ENCODE measurements at places on chromosomes 16 and 17.
A peak's percentile ranks its signal among the peaks of the same experiment; 100 is the strongest.

DNA sequence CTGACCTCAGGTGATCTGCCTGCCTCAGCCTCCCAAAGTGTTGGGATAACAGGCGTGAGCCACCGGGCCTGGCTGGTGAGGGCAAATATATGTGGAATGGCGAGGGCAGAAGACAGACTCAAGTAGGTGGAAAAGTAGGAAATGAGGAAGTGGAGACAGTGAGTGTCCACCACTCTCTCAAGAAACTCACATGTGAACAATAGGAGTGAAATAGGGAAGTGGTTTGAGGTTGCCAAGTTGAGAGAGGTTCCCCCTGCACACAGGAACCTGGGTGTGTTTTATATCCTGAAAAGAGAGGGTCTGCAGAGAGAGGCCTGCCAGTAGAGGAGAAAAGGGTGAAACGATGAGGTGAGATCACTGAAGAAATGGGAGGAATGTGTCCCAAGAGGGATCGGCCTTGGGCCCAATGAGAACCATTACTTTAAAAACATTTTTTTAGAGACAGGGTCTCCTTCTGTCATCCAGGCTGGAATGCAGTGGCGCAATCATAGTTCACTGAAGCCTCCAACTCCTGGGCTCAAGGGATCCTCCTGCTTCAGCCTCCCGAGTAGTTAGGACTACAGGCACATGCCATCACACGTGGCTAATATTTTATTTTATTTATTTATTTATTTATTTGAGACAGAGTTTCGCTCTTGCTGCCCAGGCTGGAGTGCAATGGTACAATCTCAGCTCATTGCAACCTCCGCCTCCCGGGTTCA, 17.1 kb upstream of the CORO1A start:
- DNase-seq = no peak

DNA sequence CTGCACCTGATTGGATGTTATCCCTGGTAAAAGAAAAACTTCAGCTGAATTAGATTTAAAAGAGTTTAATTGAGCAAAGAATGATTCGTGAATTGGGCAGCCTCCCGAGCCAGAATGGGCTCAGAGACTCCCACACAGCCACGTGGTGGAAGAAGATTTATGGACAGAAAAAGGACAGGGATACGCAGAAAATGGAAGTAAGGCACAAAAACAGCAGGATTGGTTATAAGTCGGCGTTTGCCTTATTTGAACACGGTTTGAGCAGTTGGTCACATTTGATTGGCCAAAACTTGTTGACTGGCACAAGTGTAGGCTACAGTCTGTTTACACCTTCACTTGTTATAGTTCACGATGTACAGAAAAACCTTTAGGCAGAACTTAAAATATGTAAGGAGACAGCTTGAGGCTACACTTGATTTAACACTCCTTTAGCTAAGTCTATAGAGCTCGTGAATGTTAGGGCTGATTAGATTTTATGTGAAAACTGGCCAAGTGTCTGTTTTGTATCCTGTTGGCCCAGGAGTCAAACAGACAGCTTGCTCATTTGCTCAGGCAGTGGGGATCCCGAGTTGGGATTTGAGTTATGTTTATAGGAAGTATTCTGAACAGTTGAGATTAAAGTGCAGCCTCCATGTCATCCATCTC, 119.5 kb upstream of the SHISA6 start:
- DNase-seq = no peak

DNA sequence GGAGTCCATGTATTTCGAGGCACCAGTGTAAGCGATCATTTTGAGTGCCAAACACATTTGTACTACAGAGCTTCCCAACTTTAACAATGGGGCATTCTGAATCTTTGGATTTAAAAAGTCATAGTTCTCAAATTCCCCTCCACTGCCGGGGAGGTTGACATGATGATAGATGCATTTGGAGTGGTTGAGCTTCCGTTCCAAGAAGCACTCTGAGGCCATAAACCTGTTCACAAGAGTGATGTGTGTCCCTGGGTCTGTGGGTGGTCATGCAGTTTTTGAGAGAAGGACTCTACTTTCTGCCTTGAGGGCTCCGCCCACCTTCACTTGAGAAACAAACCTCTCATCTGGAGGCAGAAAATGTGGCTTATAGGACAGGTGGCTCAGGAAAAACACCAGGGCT, 43.7 kb downstream of the IRX5 start:
- DNase-seq = no peak

GRCh38 chr17:72591289-72592241, 470.7 kb downstream of the SOX9 start:
- DNase-seq = no peak

- DNase-seq = peak; percentile 23
Measured at GRCh38 chr16:4115209-4115948, 863 bp downstream of the ADCY9 start.

DNA sequence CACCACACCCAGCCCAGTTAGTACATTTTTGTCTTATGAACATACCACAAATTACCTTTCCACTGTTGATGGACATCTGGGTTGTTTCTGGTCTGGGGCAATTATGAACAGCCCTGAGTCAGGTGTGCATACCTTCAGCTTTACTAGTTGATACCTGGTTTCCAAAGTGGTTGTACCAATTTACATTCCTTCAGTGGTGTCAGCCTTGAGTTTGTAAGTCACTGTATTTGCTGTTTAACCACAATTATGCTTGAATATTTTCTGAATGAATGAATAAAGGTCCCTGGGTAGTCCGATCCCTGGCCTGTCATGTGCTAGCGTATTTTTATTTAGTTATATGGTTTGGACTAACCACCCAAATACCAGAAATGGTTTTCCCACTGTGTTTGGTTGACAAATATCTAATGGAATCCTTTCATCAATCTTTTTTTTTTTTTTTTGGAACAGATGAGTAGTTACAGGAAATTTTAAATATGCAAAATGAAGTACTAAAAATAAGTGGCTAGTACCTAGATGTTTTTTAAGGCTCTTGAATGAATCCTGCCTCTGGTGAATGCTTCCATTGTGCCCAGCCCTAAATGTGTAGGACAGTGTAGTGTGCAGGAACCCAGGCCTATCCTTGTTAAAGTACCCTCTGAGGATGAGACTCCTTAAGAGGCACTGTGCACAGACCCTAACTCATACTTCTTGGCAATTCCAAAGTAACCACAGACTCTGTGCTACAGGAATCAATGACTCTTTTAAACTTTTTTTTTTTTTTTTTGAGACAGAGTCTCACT, 3.7 kb downstream of the DUSP14 start:
- DNase-seq = no peak

- no peak for DNase-seq
Measured at GRCh38 chr16:4370570-4371356, 885 bp upstream of the VASN start.

DNA sequence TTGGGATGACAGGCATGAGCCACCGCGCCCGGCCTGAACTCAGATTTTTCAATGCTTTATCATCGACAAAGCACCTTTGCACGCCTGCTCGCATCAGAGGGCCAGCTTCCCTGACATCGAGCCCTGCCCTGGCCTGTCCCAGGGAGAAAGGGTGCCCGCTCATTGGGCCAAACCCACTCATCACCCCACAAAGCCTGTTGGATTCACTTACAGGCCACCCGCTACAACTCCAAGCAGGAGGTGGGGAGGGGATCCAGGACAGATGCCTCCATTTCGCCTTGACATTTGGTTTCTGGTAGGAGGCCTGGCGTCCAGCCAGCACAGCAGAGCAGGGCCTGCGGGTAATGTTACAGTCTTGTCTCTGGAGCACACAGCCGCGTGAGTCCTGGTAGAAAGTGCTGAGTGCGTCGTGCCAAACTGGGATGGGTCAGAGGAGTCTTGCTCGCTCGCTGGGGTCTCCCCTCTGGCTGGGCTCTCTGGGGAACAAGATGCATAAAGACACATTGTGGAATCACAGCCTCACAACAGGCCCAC, 19.8 kb downstream of the SMTNL2 start:
- DNase-seq = no peak

GRCh38 chr16:53081032-53081424, 26.2 kb downstream of the CHD9 start:
- no peak for DNase-seq

DNA sequence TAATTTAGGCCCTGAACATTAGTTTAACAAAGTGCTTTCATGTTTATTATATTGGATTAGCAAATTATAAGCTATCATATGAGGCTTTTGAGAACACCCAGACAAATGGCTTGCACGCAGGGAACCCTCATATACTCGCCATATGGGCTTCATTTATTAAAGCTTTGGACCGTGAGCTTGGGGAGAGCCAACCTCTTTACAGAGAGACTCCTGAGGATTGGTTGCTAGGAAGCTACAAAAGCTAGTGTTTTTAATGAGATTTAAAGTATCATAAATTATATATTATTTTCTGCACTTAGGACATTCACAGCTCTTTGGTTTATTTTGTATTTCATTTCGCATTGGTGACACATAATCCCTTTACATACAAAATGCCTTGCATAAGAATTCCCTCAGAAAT, 193.8 kb upstream of the TOX3 start:
- no peak for DNase-seq

GRCh38 chr16:58789351-58789750, 55.2 kb upstream of the GOT2 start:
- no peak for DNase-seq

DNA sequence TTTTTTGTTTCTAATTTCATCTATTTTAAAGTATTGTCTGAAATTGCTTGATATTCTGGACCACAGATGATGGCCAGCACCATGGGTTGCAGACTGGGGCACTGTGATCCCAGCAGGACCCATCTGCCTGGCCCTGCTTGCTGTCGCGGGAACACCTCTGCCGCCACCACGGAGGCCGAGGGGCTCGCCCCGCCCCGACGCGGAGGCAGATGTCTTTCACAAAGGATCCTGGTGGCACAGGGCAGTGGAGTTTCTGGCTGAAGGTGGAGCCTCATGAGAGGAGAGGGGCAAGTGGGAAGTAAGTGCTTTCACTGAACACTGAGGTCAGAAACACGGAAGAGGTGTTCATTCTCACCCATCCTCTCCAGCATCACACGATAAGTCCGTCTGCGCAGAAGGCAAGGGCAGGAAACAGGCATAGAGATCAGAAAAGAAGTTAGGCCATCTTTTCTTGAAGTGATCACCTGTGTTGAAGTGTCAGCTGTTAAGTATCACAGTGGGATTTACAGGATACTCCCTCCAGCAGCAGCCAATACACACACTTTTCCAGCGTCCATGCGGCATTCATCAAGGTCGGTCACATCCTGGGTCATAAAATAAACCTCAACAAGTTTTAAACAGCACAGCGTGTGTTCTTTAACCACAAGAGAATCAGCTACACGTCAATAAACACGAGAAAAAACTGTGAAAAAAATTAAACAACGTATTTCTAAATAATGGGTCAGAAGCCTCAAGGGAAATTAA, 194.5 kb downstream of the RPTOR start:
- no peak for DNase-seq

GRCh38 chr17:59761385-59762048, 54.1 kb downstream of the VMP1 start:
- no peak for DNase-seq

DNA sequence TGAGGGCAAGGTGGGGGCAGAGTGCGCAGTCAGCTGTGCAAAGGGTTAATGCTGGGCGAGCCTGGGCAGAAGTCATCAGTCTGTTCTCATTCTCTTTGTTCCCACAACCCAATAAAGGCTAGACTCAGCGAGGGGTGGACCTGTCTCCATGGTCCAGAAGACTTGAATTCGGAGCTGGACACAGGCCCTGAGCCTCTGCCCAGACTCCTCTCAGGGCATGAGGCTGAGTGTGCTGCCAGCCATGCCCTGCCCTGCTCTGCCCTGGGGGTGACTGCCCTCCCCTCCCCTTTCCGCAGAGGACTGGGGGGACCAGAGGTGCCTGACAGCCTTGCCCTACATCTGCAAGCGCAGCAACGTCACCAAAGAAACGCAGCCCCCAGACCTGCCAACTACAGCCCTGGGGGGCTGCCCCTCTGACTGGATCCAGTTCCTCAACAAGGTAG, 54.5 kb downstream of the MRC2 start:
- no peak for DNase-seq

DNA sequence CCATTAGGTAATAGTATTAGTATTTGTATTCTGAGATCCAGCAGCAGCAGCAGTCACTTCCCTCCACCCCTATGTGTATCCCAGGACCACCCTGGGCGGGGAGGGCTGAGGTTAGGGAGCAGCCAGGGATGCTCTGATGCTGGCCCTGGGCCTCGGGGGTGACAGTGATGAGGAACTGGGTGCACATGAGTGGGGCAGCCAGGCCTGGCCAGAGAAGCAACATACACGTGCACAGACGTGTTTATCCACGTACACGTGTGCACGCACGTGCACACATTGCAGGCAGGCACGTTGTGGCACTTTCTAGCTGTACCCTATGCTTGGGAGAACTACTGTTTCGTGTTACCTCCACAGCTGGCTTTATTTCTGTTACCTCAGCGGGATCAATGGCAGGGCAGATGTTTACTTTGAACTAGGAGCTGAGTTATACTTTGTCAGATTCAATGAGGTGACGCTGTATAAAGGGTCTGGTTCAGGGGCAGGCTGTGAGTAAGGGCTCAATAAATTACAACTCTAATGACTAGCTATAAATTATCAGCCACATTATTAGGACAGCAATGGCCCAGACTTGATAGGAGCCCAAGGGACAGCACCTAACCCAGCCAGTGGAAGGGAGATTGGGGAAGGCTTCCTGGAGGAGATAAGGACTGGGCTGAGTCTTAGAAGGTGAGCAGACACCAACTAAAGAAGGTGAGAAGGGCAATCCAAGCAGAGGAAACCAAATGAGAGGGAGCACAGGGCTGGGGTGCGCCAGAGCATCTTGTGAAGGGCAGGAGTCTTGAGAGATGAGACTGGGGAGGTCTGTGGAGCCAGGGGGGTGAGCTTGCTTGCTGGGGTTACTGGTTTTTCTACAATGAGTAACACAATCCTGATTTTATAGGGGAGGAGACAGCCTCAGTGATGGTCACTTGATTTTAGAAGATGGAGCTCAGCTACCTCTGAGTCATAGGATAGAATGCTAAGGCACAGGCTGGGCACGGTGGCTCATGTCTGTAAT, 22.4 kb upstream of the CA4 start:
- DNase-seq = no peak

DNA sequence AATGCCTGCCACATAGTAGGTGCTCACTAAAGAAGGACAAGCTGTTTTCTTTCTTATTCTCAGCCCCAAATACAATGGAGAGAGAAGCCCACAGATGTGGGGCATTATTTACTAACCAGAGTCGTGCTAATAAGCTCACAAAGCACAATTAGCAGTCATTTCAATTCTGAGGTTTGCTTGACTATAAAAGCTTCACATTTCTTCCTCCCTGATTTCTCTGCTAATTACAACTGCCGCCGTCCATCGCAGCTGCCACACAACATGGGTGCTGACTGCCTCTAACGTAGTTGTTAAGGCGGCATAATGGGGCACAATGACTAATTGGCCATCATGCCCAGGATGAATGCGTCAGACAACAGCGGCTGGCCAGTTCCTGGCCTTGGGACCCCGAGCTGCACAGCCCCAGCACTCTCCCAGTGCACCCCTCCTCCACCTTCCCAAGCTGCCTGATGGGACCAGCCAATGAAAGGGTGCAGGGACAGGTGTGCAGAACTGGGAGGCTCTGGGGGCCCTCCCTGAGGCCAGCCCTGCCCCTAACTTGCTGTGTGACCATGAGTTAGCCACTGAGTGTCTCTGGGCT, 109.2 kb downstream of the CCT6B start:
- DNase-seq = no peak

DNA sequence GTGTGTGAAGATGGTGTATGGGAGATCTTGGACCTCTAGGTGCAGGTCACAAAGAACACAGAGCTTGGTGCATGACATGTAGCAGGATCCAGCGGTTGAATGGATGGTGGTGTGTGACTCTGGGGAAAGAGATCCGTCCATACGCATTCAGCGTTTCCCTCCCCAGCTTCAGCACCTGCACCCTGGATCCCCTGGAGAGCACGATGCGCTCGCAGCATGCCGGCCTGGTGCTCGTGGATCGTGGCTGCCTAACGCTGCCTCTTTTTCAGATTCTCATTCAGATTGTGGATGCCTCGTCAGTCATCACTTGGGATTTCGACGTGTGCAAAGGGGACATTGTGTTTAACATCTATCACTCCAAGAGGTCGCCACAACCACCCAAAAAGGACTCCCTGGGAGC, 70.9 kb downstream of the SEC14L1 start:
- no peak for DNase-seq

Measured in activated gamma-delta T cell treated with Interleukin-2 at 50 U/mL for 16 hours (primary cell).